Cardiac fibroblast (primary cell): ENCODE measurements at places on chromosomes 4 and X.

DNA sequence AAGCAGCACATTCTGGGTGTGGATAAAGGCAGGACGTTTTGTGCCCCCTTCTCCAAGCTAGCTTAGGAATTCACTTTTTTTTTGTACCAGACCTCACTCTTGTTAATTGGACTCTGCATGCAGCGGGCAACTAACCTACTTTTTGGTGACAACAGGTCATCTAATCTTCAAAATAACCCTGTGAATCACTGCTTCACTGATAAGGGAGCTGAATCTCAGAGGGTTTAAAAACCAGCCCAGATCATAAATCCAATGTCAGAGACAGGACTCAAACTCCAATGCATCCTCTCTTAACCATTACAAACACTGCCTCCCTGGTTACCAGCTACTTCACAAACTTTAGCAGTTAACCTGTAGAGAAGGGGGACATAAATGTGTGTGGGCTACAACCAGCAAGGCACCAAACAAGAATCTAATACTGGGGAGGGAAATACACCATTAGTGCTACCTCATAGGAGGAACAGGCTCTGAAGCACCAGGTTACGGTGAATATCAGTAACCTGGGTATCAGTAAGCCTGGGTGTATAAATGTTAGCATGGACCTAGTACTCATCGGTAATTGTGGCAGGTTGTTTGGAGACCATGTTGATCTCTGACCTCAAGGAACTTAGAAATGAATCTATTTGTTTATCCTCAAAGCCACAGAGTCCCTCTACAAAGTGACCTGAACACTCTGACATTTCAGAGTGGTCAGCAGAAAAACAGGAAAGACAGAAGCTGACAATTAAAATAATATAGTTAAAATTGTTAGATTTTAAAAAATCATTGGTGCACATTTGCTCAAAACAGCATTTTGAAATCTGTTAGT is 2.6 kb downstream of the TIFA start:
- no peak for DNase-seq

- no peak for DNase-seq
Measured at GRCh38 chrX:13085526-13085925, 41.1 kb upstream of the FAM9C start.

DNA sequence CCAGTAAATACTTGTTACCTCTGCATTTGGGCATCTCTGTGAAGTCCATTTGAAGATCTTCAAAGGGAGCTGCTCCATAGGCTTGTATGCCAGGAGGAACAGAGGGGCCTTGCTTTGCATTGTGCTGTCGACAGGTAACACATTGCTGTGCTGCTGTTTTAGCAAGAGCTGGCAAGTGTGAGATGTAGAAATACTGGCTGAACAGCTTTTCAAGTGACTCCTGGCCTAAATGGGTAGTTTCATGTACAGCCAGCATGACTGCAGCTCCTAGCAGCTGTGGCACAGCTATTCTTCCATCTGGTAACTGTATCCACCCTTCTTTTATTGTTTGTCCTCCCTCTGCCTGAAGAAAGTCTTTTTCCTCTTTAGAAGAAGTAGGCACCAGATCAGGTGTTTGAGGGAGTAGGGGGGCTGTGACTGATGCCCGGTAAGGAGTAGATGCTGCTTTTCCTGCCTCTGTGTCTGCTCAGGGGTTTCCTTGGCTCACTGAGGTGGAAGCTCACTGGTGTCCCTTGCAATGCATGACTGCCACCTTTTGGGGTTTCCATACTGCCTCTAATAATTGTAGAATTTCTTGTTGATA is 965.3 kb downstream of the CCSER1 start:
- DNase-seq = no peak

DNA sequence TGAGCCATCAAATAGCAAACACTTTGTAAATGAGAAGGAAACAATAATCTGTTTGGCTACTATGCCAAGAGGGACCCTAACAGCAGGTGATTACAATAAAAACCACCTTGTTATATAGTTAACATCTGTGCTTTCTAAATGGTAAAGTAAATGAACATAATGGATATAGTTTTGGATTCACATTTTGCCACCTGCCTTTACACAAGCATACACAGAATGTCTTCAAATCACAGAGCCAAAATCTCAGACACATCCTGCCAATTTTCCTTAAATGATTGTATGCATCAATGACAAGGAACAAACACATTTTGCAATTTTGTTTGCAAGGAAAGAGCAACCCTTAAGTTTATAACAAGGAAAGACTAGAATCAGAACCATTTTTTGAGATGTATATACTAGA is 334.2 kb downstream of the FSTL5 start:
- no peak for DNase-seq

DNA sequence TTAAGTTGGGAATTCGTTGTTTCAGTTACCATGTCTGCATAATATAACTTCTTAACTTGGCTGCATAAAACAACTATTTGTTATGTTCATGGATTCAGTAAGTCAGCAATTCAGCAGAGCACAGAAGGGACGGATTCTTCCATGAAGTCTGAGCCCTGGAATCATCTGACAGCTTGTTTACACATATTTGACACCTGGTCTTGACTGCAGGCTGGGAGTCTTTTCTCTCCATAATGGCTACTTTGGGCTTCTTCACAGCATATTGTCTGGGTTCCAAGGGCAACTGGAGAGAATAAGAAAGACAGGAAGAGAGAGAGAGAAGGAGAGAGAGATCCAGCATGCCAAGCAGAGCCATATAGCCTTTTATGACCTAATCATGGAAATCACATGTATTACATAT is 23.1 kb downstream of the CENPC start:
- no peak for DNase-seq

- no peak for DNase-seq
Measured at GRCh38 chr4:157040405-157040804, 35.5 kb upstream of the GLRB start.

DNA sequence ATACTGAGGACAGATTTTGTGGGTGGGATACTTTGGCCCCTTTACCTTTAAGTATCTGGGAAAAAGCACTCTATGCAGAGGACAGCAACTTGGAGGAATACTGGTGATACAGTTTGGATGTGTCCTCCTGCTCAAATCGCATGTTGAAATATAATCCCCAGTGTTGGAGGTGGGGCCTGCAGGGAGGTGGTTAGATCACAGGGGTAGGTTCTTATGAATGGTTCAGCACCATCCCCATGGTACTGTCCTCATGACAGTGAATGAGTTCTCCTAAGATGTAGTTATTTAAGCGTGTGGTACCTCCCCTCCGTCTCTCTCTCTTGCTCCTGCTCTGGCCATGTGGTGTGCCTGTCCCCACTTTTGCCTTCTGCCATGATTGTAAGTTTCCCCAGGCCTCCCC is 24.6 kb downstream of the GPAT3 start:
- DNase-seq = no peak

DNA sequence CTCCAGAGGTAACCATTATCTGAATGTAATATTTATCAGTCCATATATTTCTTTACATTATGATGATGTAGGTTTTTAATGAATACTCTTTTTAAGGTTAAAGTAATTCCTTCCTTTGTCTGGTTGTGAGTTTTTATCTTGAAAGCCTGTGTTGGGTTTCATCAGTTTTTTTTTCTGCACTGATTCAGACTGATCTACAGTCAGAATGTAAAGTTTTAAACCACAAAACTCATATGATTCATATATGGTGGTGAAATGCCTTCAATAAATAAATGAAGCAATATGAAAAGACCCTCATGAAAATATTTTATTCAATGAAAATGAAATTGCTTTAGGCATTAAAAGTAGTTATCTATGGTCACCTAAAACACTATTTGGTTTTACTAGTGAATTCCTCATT is 47.1 kb downstream of the SORBS2 start:
- peak; percentile 67 for DNase-seq

- no peak for DNase-seq
Measured at GRCh38 chr4:184804621-184805020, 21.1 kb downstream of the ACSL1 start.

- no peak for DNase-seq
Measured at GRCh38 chr4:39466747-39467146, 7.9 kb downstream of the LIAS start.

DNA sequence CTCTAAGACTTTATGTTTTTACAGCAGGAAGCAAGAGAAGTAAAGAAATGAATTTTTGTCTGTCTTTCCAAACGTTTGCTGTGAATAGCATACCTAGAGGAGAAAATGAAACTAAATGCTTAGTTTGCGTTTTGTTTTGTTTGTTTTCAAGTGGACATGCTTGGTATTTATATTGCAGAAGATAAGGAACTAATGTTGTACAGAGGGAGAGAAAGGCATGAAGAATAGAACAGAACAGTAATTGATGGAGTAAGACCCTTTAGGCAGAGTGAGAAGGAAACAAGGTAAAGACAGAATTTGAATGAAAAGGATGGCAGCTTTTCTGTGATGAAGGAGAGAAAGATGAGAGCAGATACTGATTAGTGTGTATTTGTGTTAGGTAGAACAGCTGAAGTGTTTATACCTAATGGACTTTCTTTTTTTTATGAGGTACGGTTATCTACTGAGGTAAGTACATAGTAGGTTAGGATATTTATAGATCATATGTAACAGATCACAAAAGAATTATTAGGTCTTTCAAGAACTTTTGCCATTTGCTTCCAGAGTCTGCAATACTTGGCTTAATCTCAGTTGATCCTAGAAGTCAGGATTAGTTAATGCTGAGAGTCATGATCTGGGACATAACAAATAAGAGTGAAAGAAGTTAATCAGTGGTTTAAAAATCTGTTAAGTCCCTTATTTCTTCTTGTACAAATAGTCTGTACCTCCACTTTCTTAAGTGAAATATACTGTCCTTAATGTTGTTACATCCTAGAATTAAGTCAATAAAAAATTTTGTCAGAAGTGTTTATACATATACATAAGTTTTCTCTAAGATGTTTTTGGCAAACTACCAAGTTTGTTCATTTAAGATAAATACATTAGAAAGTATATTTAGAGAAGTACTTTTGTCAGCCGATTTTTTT is 36.8 kb downstream of the FABP2 start:
- DNase-seq = peak; percentile 49

DNA sequence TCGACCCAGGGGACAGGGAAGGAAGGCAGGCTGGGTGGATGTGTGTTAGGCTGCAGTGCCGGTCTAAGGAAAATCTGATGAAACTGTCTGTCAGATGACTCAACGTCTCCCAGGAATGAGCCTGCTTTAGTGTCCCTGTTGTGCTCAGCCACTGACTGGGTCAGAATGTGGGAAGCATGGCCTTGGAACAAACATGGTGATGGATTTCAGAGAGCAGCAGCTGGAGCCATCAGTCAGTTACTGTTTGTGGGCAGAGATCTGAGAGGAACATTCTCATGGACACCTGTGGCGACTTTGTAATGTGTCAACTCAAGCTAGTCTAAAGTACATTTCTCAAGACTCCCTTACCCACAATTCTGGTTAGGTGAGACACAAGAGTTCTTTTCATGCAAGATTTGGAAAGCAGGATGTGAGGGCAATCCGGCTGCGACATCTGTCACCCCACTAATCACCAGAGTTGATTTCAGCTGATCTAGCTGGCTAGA is 63.2 kb downstream of the ANAPC10 start:
- DNase-seq = peak; percentile 88

- DNase-seq = peak; percentile 6
Measured at GRCh38 chr4:167233685-167234315, 494 bp downstream of the SPOCK3 start.

- DNase-seq = peak; percentile 71
Measured at GRCh38 chrX:93673056-93673868, at the start of gene NAP1L3. Gene NAP1L3 (minus strand): TSS chrX:93673578. CDS start chrX:93673304, 274 bp downstream.

DNA sequence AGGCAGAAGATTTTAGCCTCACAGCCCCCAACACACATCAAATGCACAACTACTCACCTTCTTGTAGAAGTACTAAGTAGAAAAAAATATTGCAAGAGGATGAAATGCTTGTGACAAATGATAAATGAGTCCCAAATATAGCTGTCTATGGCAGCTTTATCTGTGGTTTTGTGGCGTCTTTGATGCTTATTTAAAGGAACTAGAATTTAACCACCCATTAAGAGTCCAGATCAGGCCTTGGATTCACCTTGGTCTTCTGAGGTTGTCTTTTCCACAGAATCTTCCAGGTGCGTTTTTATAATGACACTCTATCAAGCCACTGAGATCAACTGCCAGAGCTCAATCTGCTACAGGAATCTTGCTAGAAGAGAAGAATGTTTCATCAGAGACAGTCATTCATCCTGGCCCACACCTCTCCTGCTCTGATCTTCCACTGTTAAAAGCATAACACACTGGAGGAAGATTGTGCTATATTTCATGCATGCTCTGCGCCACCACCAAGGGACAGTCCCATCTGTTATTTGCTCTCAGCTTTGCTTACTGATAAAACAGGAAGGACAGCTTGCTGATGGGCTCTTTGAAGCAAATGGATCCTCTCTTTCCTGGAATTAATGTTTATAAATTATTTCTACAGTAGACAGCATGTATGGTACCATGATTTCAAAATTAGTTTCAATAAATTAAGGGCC is 144.1 kb downstream of the SLC7A11 start:
- DNase-seq = no peak

- no peak for DNase-seq
Measured at GRCh38 chrX:97787849-97788248, 904.1 kb downstream of the RPA4 start.

GRCh38 chrX:95640226-95640625 is 1044.4 kb upstream of the DIAPH2 start:
- DNase-seq = no peak

DNA sequence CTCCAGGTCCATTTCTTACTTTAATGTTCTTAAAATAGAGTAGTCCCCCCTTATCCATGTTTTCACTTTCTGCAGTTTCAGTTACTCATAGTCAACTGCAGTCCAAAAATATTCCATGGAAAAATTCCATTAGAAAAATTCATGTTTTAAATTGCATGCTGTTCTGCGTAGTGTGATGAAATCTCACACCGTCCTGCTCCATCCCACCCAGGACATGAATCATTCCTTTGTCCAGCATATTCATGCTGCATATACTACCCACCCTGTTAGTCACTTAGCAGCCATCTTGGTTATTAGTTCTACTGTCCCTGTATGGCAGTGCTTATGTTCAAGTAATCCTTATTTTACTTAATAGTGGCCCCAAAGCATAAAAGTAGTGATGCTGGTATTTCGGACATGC is 5.4 kb upstream of the PDLIM5 start:
- DNase-seq = peak; percentile 90

- peak; percentile 9 for DNase-seq
Measured at GRCh38 chrX:43551590-43551989, 104.5 kb upstream of the MAOA start.

DNA sequence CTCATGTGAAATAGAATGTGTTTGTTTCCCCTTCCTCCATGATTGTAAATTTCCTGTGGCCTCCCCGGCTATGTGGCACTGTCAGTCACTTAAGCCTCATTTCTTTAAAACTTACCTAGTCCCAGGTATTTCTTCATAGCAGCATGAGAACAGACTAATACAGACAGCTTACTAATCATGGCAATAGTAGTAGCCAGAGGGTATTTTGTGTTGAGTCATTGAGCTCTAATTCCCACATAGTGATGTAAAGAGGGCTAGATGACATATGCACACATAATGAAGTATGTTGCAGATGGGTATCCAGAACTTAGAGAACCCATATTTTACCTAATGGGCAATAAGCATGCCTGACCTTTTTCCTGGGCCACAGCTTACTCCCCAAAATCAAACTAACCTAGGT is 1197.2 kb downstream of the PCDH7 start:
- no peak for DNase-seq

DNA sequence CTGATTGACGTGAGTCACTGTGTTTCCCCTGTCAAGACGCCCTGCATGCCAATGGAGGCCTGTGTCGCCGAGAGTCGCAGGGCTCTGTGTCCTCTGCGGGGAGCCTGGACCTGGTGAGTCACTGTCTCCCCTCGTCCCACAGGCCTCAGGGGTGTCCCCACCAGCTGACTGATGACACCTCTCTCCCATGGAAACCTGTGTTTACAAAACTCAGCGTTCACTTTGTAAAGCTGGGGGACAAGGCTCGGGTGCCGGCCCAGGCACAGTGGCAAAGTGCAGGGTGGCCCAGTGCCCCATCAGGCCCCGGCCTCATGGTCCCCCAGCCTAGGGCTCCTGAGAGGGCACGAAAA is 21.2 kb upstream of the HGFAC start:
- DNase-seq = no peak
